Endothelial cell of coronary artery (primary cell): ENCODE measurements at places on chromosomes 2 and 18. TPM values are rescaled to one million over a fixed set of nuclear protein-coding genes. Genes with fewer than 3 reads are reported as not detected.

Gene CD8B2
- not detected in 2 replicates for total RNA-seq

Gene DYNC2LI1
- total RNA-seq: 9.6 and 10.9 TPM in 2 replicates

Gene DNAH7
- 0.09 TPM in 2 replicates for total RNA-seq

Gene EMILIN1
- 0.90 and 11.1 TPM in 2 replicates for total RNA-seq

Gene PARD6G
- 0.75 and 1.3 TPM in 2 replicates for total RNA-seq

Gene TMEM163
- total RNA-seq: 2.3 and 6.6 TPM in 2 replicates
